ENCODE measurements at places on chromosomes 12 and 14. TPM values are rescaled to one million over a fixed set of nuclear protein-coding genes. Genes with fewer than 3 reads are reported as not detected.

Gene ERP27
- not detected for total RNA-seq

Gene FAM90A1
- total RNA-seq: 0.13 TPM

Gene PTGR2
- total RNA-seq: 10.8 TPM

Gene KDM5A
- 64.9 TPM for total RNA-seq

Gene CDKL1
- total RNA-seq: 37.4 TPM

Gene SIX1
- 95.4 TPM for total RNA-seq

Gene KRT75
- 1.4 TPM for total RNA-seq

Gene GLT8D2
- total RNA-seq: 70.4 TPM

Gene KLRC2
- total RNA-seq: not detected

Gene FOXN4
- not detected for total RNA-seq

Gene ZNF385A
- total RNA-seq: 2.9 TPM

Gene REM2
- under 0.01 TPM for total RNA-seq

Gene TMEM179
- total RNA-seq: 0.11 TPM

Gene STAC3
- 0.65 TPM for total RNA-seq

Gene PLEKHD1
- total RNA-seq: under 0.01 TPM

Gene DTX1
- total RNA-seq: not detected

Gene PIWIL1
- total RNA-seq: not detected

Gene PDZRN4
- total RNA-seq: 0.13 TPM

Gene SDSL
- total RNA-seq: 8.8 TPM

Gene NEUROD4
- not detected for total RNA-seq

Gene PRPF40B
- total RNA-seq: 9.7 TPM

Gene BRAP
- 20.6 TPM for total RNA-seq

Gene RGS6
- not detected for total RNA-seq

Gene ERBB3
- total RNA-seq: 0.91 TPM

Gene DIO2
- total RNA-seq: 14.7 TPM

Gene PTPN21
- total RNA-seq: 25.9 TPM

Gene TRHDE
- total RNA-seq: not detected

Gene LBHD2
- not detected for total RNA-seq

Gene TMEM132C
- not detected for total RNA-seq

Gene NRXN3
- total RNA-seq: not detected

Gene PLXNC1
- 9.4 TPM for total RNA-seq

Gene KLRC3
- total RNA-seq: 0.22 TPM

Gene SOAT2
- 0.11 TPM for total RNA-seq

Gene NKX2-1
- total RNA-seq: not detected

Gene RTN1
- total RNA-seq: 0.39 TPM

Gene KRT3
- not detected for total RNA-seq

Gene MDM2
- total RNA-seq: 137 TPM

Gene MIP
- total RNA-seq: 0.26 TPM

Gene ASCL4
- total RNA-seq: not detected

Gene IRAK3
- 28.3 TPM for total RNA-seq

Gene SMOC1
- total RNA-seq: 96.4 TPM

Gene HNF1A
- not detected for total RNA-seq

Gene INSM2
- total RNA-seq: not detected

Gene CLEC7A
- total RNA-seq: not detected
